Endothelial cell (in vitro differentiated cells): ENCODE measurements at places on chromosomes 1 and 21.

DNA sequence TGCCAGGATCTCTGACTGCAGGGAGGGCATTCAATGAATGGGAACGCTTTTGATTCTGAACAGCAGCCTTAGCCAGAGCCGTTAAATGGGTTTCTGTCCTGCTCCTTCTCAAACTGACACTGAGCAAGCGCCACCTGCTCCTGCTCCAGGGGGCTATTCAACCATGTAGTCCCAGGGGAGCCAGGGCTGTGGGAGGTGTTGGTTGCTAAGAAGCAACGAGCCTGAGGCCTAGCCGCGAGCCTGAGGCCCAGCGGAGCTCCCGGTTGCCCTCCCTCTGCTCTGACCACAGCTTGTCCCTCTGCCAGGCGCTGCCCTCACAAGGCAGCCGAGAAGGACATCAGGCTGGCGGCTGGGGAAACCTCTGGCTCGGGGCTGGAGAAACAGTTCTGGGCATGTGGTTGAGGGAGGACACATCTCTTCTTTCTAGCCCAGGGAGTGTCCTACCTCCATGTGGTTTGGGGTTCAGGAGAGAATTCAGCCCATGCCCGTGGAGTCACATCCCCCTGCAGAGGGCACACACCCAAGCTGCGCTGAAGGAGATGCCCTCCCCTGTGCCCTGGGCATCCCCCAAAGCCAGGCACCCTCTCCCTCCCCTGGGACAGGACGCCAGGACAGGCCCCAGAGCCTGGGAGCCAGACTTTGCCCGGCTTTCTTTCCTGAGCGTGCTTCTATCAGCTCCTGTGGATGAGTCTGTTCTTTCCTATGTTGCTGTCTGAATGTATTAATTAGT lies 18.0 kb downstream of the PCP4 start:
- no peak for DNase-seq

GRCh38 chr1:5680600-5680999 lies 311.6 kb downstream of the NPHP4 start:
- DNase-seq = no peak

DNA sequence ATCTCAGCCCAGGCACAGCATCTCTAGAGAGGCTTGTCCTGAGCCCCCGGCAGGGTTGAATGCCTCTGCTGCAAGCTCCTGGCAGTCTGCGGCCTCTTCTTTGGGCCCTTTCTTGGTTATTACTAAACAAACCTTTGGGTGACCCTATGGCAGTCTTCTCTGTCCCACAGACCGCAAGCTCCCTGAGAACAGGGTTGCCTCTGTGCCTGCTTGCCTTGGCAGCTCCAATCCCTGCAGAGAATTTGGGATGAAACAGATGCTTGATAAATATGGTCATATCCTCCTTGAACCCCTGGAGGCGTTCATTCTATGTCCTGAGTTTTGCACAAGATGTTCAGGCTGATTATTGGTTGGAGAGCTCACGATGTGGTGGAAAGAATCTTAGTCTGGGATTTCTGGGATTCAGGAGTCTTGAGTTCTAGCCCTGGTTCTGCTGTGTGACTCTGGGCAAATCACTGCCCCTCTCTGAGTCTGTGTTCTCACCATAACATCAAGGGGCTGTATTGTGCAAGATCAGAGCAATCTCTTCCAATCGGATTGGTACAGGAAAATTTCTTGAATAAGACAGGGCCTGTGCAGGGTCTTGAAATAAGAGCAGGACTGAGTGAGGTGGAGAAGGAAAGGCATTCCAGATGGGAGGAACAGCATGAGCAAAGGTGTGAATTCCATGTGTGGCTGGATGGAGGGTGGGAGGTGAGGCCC lies 49.6 kb downstream of the EDN2 start:
- no peak for DNase-seq

DNA sequence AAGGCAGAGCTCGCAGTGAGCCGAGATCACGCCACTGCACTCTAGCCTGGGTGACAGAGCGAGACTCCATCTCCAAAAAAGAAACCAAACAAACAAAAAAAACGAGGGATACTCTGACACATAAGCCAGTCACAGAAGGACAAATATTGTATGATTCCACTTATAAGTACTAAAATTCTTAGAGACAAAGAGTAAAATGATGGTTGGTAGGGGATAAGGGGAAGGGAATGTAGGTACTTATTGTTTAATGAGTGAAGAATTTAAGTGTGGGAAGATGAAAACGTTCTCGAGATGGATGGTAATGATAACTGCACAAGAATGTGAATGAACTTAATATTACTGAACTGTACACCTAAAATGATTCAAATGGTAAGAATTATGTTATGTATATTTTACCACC lies 66.7 kb upstream of the GUCA2A start:
- DNase-seq = no peak

DNA sequence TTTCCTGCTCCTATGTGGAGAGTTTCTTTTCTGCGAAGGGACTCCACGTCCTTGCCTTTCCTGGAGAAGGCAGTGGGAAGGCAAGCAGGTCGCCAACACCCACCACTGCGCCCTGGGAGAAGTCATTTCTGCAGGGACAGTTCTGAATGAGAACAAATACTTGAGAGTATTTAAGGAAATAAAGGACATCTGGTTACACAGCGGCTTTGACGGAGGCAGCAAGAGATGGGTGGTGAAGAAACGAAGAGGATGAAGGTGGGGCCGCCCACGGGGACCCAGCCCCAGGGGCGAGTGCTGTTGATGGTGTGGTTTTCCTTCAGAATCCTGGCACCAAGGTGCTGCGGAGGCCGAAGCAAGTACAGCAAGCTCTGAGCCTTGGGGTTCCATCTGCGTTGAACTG lies 75.5 kb downstream of the PSMG1 start:
- no peak for DNase-seq

GRCh38 chr1:245156736-245157505 lies 2.1 kb downstream of the KIF26B start:
- peak; percentile 19 for DNase-seq

GRCh38 chr1:17170571-17170970 lies 34.4 kb upstream of the PADI1 start:
- no peak for DNase-seq

DNA sequence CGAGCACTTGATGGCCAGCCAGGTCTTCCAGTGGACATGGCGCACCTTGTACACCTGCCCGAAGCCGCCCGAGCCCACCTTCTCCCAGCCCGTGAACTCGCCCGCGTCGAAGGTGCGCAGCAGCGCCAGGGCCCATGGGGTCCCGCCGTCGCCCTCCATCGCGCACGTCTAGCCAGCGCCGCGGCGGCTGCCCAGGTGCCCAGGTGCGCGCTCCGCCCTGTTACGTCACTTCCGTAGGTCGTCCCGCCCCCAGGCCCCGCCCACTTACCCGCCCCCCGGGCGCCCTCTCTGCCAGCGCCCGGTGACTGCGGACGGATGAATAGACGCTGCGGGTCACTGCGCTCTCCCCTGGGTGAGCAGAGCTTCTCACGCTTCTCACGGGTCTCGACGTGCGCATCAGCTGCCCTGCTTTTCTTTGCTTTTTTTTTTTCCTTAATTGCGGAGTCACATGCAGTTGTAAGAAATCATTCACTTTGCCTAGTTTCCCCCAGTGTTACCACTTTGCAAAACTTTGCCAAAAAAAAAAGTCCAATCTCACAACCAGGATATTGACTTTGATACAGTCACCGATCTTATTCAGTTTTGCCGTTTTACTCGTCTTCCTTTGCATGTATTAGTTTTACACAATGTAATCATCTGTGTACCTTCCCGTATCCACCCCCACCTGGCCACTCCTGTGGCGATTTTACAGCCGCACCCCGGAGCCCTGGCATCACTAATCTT lies at the start of gene RIPK4:
Gene RIPK4 (minus strand): TSS at position 170 of the 723 bp plus-strand sequence. CDS start 11 bp downstream, at position 159.
- DNase-seq = peak; percentile 65

DNA sequence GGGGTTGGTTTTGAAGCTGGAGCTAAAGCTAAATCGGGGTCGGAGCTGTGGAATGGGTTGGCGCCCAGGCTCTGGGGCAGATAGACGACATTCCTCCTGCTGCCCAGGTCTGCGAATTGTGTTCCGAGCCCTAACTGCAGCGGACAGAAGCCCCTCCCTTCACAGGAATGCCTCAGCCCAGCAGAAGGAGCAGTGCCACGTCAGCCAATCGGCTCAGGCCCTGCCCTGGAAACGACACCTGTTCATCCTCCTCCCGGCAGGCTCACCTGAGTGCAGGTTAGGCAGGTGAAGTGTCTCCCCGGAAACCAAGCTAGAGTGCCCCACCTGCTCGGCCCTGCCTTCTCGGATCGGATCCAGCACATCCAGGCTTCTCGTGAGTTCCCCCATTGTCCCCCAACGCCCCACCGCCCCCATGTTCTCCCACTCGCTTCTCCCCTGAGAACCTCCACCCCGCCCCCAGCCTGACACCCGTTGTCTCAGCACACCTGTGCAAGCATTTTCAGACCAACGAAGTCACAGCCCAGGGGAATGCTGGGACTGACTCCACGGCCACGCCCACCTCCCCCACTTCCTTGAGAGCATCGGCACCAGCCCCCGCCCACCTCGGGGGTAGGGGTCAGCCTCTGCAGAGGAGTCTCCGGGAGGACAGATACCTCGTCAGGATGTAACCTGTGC lies 775 bp downstream of the TMEM125 start:
- no peak for DNase-seq

DNA sequence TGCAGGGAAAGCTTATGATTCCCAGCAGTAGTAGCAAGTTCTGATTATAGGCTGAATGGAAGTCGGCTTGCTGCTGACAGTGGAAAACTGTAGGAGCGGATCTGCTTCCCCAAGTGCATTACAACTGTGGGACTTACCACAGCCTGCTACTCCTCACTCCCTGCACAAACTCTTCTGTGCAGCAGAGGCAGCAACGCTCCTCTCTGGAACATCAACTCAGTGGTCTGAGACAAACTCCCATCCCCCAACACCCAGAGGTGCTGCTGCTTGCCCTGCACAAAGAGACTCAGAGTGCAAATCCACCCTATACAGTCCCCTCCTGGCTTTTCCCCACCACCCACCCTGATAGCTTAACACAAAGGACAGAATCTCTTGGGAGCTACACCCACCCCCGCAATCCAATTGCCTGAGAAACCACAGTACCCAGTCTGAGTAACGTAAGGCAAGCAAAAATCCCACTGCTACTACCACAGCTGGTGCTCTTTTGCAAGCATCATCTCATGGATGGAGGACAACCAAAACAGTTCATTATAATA lies 1455.2 kb downstream of the AMY1C start:
- no peak for DNase-seq

DNA sequence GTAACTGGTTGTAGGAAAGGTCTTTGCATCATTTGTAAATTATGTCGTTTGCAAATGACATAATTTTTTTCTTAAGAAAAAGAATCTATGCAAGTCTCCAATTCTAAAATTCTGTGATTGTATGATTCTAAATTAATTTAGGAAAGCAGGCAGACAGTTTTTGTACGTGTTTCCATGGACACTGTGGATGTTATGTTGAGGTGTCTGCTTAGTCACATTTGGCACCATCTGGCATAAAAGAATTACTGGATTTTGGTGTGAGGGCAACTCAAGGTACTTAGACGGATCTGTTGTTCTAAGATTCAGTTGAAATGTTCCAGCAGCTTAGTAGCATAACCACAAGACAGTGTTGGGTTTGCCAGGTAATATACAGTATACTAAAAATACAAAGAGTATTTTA lies 42.5 kb downstream of the C1orf21 start:
- DNase-seq = no peak

DNA sequence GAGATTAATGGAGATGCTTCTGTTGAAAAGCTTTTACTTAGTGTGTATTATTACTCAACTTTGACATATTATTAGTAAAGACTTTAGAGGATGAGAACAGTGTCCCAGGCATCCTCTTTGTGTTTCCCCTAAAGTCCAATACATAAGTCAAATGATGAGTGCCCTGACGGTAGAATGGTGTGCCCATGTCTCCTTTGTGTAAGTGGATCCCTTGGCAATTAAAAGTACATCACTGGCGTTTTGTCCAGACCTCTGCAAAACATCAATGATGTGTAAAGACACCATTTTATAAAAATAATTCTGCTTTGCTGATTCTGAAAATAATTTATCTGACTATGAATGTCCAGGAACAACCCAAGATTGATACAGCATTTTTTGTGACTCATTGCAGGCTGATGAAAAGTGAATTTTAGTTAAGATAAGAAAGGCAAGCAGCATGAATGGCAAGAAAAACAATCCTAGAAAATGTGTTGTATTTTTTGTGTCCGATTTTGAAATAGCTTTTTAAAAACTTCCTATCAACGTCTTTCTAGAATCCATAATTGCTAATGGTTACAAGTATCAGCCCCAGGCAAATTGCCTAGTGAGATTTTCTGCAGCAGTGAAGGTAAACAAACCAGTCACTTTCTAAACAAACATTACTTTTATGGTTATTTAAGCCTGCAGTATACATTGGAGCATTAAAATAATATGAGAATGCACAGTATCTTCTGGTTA lies 251.5 kb downstream of the PTPRC start:
- no peak for DNase-seq

DNA sequence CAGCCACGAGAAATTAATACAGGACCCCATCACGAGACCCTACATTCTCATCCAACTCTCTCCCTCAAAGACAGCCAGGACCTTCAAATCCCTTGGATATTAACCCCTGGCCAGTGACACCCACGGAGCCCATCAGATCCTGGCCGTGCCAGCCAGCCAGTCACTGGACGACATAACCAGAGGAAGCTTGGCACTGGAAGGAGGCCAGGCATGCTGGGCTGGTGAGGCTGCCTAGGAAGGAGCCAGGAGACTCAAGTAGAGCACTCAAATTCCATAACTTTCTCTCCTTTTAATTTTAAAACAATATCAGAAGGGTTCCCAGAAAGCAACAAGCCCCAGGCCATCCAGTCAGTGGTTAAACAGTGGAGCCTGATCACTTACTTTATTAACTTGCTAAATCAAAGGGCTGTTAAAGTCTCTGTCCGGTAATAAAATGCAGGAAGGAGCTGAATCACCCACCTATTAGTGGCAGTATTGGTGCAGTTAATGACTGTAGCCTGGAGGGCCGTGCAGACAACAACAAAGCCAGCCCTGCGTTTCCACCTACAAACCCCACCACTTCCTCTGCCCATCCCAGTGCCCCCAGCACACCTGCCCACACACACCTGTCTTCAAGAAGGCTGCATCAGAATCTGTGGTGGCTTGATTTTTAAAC lies 78.0 kb downstream of the HIVEP3 start:
- no peak for DNase-seq

DNA sequence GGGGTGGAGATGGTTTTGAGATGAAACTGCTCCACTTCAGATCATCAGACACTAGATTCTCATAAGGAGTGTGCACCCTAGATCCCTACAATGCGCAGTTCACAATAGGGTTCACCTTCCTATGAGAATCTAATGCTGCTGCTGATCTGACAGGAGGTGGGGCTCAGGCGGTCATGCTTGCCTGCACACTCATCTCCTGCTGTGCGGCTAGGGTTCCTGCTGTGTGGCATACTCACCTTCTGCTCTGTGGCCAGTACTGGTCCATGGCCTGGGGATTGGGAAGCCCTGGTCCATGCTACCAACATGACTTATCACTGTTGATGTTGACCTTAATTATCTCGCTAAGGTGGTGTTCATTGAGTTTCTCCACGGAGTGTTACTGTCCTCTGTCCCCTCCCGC lies 144.5 kb downstream of the NAV1 start:
- no peak for DNase-seq

- no peak for DNase-seq
Measured at GRCh38 chr21:39003982-39004633, 179.1 kb downstream of the PSMG1 start.

- no peak for DNase-seq
Measured at GRCh38 chr1:78141531-78142231, 95.9 kb downstream of the GIPC2 start.

- no peak for DNase-seq
Measured at GRCh38 chr1:198121056-198121826, 35.6 kb upstream of the NEK7 start.

GRCh38 chr1:7268983-7269382 lies 483.7 kb downstream of the CAMTA1 start:
- no peak for DNase-seq

- no peak for DNase-seq
Measured at GRCh38 chr21:18913914-18914313, 510.3 kb upstream of the TMPRSS15 start.
